ENCODE measurements at places on chromosomes 16 and 17. TPM values are rescaled to one million over a fixed set of nuclear protein-coding genes. Genes with fewer than 3 reads are reported as not detected.

GRCh38 chr17:39765766-39766165 lies 28.0 kb downstream of the GRB7 start:
- no peak for DNase-seq

The SYT17 gene
- polyA plus RNA-seq: not detected

GRCh38 chr16:2783581-2784357 lies 3.6 kb downstream of the PRSS33 start:
- DNase-seq: no peak

GRCh38 chr17:37098910-37099664 lies 150.3 kb downstream of the AATF start:
- peak; percentile 10 for DNase-seq

GRCh38 chr17:78798695-78799559 lies 16.9 kb upstream of the CYTH1 start:
- DNase-seq: peak; percentile 58
